MCF 10A (cell line): ENCODE measurements at places on chromosomes 11 and 22. TPM values are rescaled to one million over a fixed set of nuclear protein-coding genes. Genes with fewer than 3 reads are reported as not detected.
A peak's percentile ranks its signal among the peaks of the same experiment; 100 is the strongest.

GRCh38 chr11:116062490-116063171 lies 558.4 kb upstream of the CADM1 start:
- DNase-seq: no peak

- peak; percentile 14 for DNase-seq
These were observed 1.6 kb downstream of the TRIM29 start for GRCh38 chr11:120136356-120136755.

GRCh38 chr11:117189191-117189940 lies 9.8 kb upstream of the TAGLN start:
- DNase-seq: no peak

GRCh38 chr22:18112440-18112839 lies 1.8 kb downstream of the TUBA8 start:
- DNase-seq: no peak

DNA sequence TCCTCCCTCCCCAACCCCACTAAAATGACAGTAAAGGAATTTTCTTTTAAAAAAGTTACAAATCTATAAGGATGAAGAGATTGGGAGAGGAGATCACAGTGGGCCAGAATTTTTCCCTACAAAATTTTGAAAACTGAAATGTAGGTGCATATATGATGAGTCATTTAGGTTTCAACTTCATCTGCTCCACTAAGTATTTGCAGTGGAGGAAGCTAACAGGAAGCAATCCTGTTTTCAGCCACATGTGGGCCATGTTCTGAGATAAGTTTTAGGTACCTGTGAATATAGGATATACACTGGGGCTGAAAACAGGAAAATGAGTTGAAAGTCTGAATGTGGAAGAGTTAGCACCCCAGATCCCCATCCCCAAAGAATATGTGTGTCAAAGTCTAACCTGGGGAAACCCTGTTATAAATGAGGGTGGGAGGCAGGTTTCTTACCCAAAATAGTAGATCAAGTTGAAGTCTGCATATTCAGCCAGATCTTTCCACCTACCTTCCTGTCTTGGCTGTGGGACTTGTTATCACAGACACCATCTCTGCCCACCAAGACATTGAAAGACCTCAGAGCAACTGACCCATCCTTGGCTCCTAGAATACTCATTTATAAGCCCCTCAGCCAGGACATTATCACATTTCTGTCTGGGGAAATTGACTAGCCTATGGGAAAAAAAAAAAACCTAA lies 87.3 kb downstream of the PACS1 start:
- DNase-seq: no peak

GRCh38 chr11:73656985-73657384 lies 10.6 kb downstream of the PLEKHB1 start:
- DNase-seq: no peak

- DNase-seq: no peak
These were observed 53.7 kb upstream of the E2F8 start for GRCh38 chr11:19294444-19294843.

The C22orf23 gene
- total RNA-seq: not detected in 2 replicates

The RHOD gene
- 132 and 190 TPM in 2 replicates for total RNA-seq

The BRSK2 gene
- 0.34 and 0.44 TPM in 2 replicates for total RNA-seq

DNA sequence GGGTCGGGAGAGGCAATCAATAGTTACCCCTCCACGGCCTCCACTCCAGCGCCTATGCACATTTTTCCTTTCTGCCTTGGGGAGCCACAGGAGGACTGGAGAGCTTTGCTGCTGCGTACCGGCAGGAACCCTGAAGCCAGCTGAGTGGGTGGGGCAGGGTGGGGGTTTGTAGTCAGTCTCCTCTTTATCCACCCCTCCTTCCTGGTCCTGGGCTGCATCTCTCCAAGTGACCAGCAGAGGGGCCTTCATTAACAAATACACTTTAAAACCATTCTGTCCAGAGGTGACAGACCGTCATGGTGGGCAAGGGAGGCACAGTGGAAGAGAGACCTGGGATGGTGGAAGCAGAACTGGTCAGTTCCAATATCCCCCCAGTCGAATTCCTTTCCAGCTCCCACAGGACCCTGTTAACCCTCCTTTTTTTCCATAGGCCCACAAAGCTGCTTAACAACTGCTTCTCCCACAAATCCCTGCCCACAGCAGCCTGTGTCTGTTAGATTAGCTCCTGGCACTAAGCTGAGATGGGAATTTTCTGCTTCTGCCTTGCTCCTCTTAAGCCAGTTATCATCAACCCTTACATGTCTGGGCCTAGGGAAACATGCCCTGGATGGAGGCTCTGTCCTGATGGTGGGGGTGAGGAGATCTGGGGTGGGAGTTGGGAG lies 3.9 kb upstream of the ABCG4 start:
- peak; percentile 72 for DNase-seq

DNA sequence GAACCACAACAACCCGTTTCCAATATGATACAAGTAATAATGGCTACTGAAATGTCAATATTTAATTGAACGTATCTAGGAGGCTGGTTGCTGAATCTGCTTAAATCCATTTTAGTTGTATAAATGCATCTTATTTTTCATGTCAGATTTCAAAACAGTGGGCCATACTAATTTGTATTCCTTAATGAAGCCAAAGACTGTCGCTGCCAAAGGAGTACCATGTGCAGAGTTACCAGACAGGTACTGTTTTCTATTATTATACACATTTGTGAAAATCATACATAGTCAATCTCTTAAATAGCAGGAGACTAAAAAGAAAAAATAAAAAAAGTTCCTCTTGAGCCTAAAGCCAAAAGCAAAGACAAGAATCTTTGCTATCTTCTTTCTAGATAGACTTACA lies 632.3 kb downstream of the LRRC4C start:
- no peak for DNase-seq
